ENCODE measurements at places on chromosomes 7 and 10.

DNA sequence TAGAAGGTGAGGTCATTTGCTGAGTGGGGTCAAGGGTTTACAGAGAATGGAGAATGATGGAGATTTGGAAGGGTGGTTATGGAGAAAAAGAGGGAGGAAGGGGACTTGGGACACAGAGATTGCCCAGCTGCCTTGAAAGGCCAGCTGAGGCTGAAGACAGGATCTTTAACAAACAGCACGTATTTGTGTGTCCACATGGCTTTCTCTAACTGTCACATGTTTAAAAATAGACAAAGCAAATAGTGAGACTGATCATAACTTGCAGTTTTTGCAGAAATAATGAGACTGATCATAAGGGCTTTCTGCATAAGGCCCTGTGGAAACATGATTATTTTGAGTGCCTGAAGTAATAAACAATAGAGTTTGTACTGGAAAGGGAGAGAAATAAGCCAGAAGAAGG lies 212.7 kb downstream of the HDAC9 start:
- no peak for DNase-seq

- peak; percentile 55 for DNase-seq
Measured at GRCh38 chr10:95246582-95247051, 44.2 kb downstream of the PDLIM1 start.

DNA sequence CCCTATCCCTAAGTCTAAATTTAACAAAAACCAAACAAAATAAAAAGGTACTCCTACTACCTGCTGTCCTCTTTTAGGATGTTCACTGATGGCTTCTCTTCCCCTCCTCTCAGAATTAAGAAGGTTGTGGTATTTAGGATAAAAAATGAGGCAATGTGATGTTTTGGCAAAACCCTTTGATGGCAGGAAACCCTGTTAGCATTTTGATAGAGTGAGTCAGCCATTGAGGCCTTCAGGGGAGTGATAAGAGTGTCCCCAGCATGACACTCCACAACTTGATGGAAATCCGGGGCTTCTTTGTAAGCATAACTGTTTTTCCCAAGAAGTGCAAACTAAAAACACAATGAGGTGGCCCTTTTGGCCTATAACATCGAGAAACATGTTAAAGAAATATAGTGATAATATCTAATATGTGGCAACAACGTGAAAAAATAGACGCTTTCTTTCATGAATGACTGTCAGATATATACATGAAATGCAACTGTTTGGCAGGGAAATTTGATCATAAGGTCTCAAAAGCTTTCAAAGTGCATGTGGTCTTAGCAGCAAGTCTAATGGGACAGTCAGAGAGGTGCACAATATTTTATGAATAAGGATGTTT lies 55.0 kb downstream of the PRTFDC1 start:
- DNase-seq: no peak

DNA sequence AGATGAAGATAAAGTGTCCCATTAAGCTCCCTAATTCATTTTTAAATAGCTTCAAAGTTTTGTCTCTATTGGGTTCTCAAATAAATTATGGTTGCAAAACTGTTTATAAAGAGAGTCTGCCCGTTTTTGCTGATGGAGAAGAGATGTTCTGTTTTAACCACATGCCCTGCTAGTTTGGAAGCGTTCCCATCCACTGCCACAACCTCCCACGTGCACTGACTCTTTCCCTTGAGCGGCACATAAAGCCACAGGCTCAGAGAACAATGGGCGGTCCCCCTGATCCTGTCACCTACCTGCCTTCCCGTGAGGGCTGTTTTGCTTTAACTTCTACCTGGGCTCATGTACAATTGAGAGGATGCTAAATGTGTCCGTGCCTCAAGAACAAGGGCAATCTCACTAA lies 65.5 kb downstream of the CPVL start:
- no peak for DNase-seq

- DNase-seq: no peak
Measured at GRCh38 chr7:51517187-51517586, 200.6 kb upstream of the COBL start.

DNA sequence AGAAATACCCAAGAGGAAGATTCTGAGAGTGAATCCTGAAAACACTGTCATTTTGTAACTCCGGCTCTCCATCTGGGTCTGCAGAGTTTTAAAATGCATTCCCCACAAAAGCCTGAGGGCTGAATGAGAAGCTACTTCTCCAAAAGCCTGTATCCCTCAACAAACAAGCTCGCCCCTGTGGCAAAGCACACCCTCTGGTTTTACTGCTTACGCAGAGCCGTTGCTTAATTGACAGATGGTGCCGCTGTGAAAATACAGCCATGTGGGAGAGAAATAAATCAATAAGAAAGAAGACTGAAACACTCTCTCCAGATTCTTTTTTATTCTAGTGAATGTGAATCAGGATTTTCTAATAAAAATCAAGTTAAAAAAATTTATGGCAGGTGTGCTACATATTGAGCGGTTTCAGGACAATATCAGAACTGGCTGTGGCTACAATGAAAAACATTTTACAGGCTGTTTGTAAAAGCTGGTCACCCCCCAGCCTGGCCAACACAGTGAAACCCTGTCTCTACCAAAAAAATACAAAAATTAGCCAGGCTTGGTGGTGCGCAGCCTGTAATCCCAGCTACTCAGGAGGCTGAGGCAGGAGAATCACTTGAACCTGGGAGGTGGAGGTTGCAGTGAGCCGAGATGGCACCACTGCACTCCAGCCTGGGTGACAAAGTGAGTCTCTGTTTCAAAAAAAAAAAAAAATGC lies 32.5 kb downstream of the C7orf33 start:
- DNase-seq: no peak

DNA sequence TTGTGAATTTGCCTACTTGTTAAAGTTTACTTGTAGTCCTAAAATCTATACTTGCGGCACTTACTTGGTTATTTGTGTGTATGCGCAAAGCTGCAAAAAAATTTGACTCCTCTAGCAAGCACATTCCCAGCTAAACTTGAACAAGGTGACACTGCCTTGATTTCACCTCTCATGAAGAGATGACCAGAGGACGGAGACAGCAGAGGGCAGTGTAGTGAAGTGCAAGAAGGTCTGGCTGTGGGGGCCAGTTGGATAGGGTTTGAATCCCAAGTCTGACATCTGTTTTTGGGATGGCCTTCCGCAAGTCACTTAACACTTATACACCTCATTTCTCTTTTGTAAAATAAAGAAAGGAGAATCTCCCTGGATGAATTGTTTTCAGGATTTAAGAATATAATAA lies 15.7 kb downstream of the SLK start:
- DNase-seq: no peak

Data from right kidney (tissue), 9 donors.